ENCODE measurements at places on chromosomes 7 and 10.

DNA sequence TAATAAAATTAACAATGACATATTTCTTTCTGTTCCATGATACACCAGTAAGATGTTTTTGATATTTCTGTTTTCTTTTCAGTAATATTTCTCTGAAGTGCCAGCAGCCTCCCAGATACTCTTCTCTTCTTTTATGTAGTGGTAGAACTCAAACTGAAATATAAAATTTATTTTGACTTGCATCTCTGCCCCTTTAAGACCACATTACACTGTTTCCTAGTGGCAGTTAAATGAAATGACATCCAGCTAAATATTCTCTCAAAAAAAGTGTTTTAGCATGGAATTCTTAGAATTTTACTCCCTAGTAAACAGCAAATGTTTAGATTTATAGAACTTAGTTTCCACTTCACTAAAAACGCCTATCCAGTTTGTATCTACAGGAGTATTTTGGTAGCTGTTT is 237.2 kb upstream of the MTPN start:
- DNase-seq = no peak

DNA sequence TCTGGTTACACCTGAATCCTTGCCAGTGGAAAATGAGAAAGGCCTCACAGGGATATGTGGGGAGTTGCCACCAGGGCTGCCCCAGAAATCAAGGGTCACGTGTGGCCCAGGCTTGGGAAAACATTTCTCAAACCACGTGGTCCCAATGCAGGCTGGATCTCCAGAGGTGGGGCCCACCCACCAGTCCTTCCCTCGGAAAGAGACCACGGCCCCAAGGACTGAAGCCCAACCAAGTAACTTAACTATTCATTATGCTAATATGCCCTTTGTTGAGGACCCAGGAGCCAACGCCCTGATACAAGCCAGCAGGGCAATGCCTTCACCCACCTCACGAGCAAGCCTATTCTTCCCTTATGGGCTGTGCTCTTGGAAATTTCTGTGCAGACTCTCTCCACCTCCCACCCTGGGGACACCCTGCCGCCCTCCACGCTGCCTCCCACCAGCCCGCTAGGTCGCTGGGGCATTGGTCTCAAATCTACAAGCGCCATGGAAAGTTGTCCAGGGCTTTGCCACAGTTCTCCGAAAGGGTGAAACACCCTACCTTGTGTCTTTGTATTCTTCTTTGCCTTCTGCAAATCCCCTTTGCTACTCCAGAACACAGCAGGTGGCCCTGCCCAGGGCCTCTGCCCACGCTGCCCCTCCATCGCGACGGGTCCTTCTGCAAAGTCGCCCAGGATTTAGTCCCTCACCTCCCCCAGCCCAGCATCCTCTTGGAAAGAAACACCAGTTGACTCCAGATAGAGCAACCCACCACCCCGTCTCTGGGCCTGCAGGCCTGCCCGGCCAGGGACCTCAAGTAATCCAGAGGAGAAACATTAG is 8.8 kb downstream of the TNS3 start:
- DNase-seq = no peak

GRCh38 chr7:148484486-148484885 is 106.1 kb upstream of the C7orf33 start:
- DNase-seq = no peak

DNA sequence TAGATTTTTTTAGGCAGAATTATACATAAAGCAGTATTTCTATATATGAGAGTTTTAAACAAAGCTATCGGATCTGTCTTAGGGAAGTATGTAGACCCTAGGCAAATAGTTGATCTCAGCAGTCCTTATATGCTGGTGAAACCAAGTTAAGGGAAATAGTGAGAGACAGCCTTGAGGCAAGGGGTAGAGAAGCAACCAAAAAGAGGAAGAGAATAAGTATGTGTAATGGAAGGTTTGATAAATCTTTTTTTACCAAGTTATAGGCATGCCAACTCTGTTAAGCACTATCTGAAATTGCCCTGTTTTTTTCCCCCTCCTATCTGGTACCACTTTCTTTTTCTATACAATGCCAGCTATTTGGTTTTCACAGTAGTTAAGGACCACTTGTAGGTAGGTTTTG is 19.9 kb downstream of the SPAG6 start:
- no peak for DNase-seq

- no peak for DNase-seq
These were observed 6.9 kb upstream of the ZNF316 start for GRCh38 chr7:6630007-6630849.

GRCh38 chr10:89295597-89295996 is 6.2 kb upstream of the IFIT2 start:
- DNase-seq = no peak

DNA sequence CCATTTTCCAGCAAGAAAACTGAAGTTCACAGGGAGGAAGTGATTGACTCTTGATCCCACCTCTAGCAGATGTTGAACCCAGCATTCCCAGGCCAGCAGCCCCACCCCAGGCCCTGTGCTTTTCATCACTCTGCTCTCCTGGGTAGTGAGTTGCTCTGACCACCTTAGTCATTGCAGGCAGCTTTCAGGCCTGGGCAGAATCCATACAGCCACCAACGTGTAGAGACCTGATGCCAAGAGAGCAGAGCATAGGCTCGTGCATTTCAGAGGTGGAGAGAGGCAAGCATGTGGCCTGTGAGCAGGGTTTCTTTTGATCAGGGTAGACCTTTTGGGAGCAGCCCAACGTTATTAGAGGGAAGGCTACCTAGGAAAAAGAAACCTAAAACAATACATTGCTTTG is 334.6 kb downstream of the PTEN start:
- DNase-seq = no peak

DNA sequence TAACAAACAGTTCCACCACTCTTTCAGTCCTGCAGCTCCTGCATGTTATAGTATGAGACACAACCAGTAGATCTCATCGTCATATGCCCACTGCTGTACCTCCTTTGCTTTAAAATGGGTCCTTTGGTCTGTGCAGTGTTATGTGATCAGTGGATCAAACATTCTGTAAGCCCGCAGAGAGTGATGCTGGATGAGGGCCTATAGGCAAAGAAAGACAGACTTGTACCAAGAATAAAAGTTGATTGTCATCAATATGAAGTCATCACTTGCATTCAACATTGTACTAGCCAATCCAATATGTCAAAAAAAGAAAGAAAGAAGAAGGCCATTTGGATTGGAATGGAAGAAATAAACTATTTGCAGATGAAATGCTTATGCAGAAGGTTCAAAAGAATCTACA is 79.8 kb upstream of the PHYHIPL start:
- no peak for DNase-seq

- no peak for DNase-seq
These were observed 203.9 kb downstream of the MALRD1 start for GRCh38 chr10:19252531-19252930.

GRCh38 chr10:132576671-132577349 is 39.2 kb downstream of the INPP5A start:
- DNase-seq = no peak

- peak; percentile 4 for DNase-seq
These were observed 154.8 kb upstream of the PRSS58 start for GRCh38 chr7:142412551-142413193.
